Fibroblast of lung (primary cell): ENCODE measurements at places on chromosomes 7 and 10. TPM values are rescaled to one million over a fixed set of nuclear protein-coding genes. Genes with fewer than 3 reads are reported as not detected.
A peak's percentile ranks its signal among the peaks of the same experiment; 100 is the strongest.

IFRD1 gene
- 30.1 and 42.6 TPM in 2 replicates for polyA plus RNA-seq

TMEM178B gene
- polyA plus RNA-seq: 0.02 and 0.14 TPM in 2 replicates

HTR7 gene
- 1.0 and 1.3 TPM in 2 replicates for polyA plus RNA-seq

CDCA7L gene
- 29.1 and 36.5 TPM in 2 replicates for polyA plus RNA-seq

CTTNBP2 gene
- polyA plus RNA-seq: 12.0 and 15.7 TPM in 2 replicates

TAS2R3 gene
- polyA plus RNA-seq: 0.06 TPM in 1 of 2 replicates, not detected in the other

TYW1B gene
- polyA plus RNA-seq: 0.97 and 4.7 TPM in 2 replicates

FRG2B gene
- polyA plus RNA-seq: not detected in 2 replicates

DNA sequence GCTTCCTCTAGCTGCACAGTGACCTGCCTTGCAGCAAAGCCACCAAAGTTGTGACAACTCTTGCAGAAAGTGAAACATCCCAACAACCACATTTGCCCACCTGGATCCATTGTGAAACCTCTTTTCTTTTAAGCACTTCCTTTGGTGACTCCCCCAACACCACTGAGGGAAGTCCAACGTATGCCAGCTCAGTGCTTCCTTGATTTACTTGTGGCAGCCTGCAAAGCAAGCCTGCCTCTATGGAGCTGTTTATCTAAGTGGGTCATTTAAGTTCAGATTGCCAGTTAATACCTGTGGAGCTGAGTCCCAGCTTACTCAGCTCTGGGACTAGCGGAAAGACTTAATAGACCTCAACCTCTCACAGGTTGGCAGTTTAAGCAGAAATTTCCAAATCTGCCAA lies 230.8 kb upstream of the GHITM start:
- no peak for DNase-seq
- H3K27me3 ChIP-seq: no peaks in the 10 kb centered on the region
- H3K4me1 ChIP-seq: no peaks in the 10 kb centered on the region
- no peak overlapping the region for H3K27ac ChIP-seq

GRCh38 chr10:7251696-7252465 lies 159.0 kb downstream of the SFMBT2 start:
- H3K36me3 ChIP-seq: no peaks in the 10 kb centered on the region
- no peak for DNase-seq
- no peaks in the 10 kb centered on the region for H3K27me3 ChIP-seq
- H3K4me3 ChIP-seq: no peak overlapping the region
- H3K27ac ChIP-seq: no peak overlapping the region
- H3K4me1 ChIP-seq: no peaks in the 10 kb centered on the region

DNA sequence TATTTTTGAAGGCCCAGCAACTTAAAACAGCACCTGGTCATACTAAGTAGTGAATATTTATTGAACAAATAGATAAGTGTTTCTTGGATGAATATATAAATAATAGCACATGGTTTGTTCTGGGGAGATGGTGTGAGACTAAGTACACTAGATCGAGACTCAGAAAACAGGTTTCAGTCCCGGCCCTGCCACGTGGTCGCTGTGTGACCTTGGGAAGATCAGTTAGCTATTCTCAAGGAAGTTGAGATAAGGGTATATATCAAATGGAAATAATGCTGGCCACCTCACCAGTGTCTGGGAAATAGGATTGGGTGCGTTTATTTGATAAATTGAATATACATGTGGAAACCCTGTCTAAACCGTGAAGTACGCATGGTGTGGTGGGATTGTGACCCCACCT lies 354.6 kb downstream of the SDK1 start:
- H3K27me3 ChIP-seq: no peaks in the 10 kb centered on the region
- H3K4me1 ChIP-seq: no peaks in the 10 kb centered on the region
- H3K4me3 ChIP-seq: no peak overlapping the region
- H3K36me3 ChIP-seq: no peaks in the 10 kb centered on the region

GRCh38 chr10:124025152-124025551 lies 68.2 kb downstream of the CHST15 start:
- H3K27ac ChIP-seq: no peak overlapping the region
- H3K36me3 ChIP-seq: no peaks in the 10 kb centered on the region
- DNase-seq: peak; percentile 30

- H3K36me3 ChIP-seq: no peaks in the 10 kb centered on the region
- no peaks in the 10 kb centered on the region for H3K4me1 ChIP-seq
- H3K27ac ChIP-seq: no peak overlapping the region
- no peaks in the 10 kb centered on the region for H3K27me3 ChIP-seq
- no peak for DNase-seq
- H3K4me3 ChIP-seq: no peak overlapping the region
Measured at GRCh38 chr10:78436222-78436573, 402.5 kb downstream of the RPS24 start.

GRCh38 chr10:118020365-118020764 lies 26.4 kb downstream of the RAB11FIP2 start:
- no peak overlapping the region for H3K4me3 ChIP-seq
- no peak overlapping the region for H3K27ac ChIP-seq
- no peaks in the 10 kb centered on the region for H3K4me1 ChIP-seq
- no peaks in the 10 kb centered on the region for H3K27me3 ChIP-seq

- no peak overlapping the region for H3K4me3 ChIP-seq
- DNase-seq: no peak
- no peaks in the 10 kb centered on the region for H3K27me3 ChIP-seq
- H3K27ac ChIP-seq: no peak overlapping the region
- no peaks in the 10 kb centered on the region for H3K36me3 ChIP-seq
- H3K4me1 ChIP-seq: no peaks in the 10 kb centered on the region
Measured at GRCh38 chr10:44897049-44897448, 14.1 kb upstream of the TMEM72 start.

- no peaks in the 10 kb centered on the region for H3K36me3 ChIP-seq
- no peaks in the 10 kb centered on the region for H3K4me1 ChIP-seq
- no peak overlapping the region for H3K27ac ChIP-seq
- no peak overlapping the region for H3K4me3 ChIP-seq
- DNase-seq: no peak
- H3K27me3 ChIP-seq: no peaks in the 10 kb centered on the region
Measured at GRCh38 chr7:154419344-154419743, 367.1 kb downstream of the DPP6 start.

DNA sequence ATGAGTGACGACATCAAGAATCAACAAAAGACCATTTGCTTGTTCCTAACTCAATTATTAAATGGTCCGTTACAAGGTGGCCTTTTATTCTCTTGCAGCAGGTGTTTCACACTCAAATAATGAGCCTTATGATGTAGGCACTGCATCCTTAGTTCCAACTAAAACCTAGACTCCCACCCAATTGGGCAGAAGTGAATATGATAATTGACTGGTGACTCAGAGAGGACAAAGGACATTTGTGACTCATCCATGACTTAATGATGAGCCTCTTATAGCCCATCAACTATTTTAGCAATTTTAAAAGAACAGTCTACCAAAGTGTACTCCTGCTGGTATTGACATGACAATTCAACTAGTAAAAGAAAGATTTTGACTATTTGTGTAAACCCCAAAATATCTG lies 1027.8 kb upstream of the PHF14 start:
- no peaks in the 10 kb centered on the region for H3K4me1 ChIP-seq
- peak; percentile 19 for DNase-seq
- H3K4me3 ChIP-seq: no peak overlapping the region
- H3K36me3 ChIP-seq: no peaks in the 10 kb centered on the region
- H3K27ac ChIP-seq: no peak overlapping the region
- H3K27me3 ChIP-seq: no peaks in the 10 kb centered on the region

DNA sequence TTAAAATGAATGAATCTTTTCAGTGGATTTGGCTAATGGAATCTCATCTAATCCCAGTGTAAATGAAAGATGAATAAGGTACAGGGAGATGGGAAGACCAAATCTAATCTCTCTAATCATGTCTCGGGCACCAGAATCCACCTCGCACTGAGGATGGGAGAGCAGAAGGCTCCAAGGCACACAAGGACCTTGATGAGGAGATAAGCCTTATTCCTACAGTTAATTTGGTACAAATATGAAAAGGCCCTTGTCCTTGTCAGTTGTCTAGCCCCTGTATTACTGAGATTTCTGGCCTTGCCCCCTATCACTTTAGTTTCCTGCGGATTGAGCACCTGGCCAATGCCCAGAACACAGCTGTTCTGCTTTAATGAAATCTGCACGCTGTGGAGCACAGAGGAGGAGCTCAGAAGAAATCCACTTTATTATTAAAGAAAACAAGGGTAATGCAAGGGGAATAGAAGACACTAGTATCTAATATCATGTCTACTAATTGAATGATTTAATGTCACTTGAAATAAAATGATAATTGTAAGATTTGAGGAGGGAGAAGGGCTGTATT lies 321.4 kb upstream of the HGF start:
- no peak overlapping the region for H3K27ac ChIP-seq
- H3K4me3 ChIP-seq: no peak overlapping the region
- H3K36me3 ChIP-seq: no peaks in the 10 kb centered on the region
- no peaks in the 10 kb centered on the region for H3K27me3 ChIP-seq

GRCh38 chr7:12727455-12728191 lies 40.2 kb downstream of the ARL4A start:
- no peak overlapping the region for H3K4me3 ChIP-seq
- no peaks in the 10 kb centered on the region for H3K36me3 ChIP-seq
- H3K27me3 ChIP-seq: no peaks in the 10 kb centered on the region
- DNase-seq: no peak
- H3K4me1 ChIP-seq: no peaks in the 10 kb centered on the region

GRCh38 chr7:72925546-72926120 lies 738 bp downstream of the POM121 start:
- peak overlapping the region; percentile 74 for H3K4me3 ChIP-seq
- DNase-seq: peak; percentile 28
- H3K27me3 ChIP-seq: no peaks in the 10 kb centered on the region
- H3K36me3 ChIP-seq: peaks cover 9% of the 10 kb centered on the region
- no peaks in the 10 kb centered on the region for H3K4me1 ChIP-seq

DNA sequence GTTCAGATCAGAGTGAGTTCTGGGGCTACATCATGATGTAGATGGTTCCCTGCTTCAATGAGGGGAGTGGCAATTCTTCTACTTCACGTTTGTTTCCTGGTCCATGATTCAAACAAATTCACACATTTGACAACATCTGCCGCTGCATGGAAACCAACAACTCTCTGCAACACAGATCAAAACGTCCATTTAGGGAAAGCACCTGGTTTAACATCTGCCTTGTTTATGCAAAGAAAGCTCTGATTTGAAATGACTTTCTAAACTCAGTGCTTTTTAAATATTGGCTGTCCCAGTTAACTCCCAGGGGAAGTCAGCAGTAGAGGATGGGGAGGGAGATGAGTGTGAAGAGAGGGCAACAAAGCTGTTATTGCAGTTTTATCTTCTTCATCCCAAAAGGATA lies 93.8 kb downstream of the GAD2 start:
- no peaks in the 10 kb centered on the region for H3K4me1 ChIP-seq
- no peak overlapping the region for H3K4me3 ChIP-seq
- no peak for DNase-seq
- no peaks in the 10 kb centered on the region for H3K36me3 ChIP-seq
- no peaks in the 10 kb centered on the region for H3K27me3 ChIP-seq
- H3K27ac ChIP-seq: no peak overlapping the region

DNA sequence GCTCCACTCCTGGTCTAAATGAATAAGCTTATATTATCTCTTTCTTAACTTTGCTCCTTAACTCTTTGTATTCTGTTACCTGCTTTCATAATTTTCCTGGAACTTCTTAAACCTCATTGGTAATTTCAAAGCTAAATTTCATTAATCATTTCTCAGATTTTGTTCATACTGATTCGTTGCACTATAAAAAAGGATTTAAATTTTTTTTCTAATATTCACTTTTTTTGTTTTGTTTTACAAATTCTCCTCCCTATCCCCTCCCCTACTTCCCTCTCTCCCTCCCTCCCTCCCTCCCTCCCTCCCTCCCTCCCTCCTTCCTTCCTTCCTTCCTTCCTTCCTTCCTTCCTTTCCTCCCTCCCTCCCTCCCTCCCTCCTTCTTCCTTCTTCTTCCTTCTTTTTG lies 14.7 kb downstream of the ST7 start:
- H3K27me3 ChIP-seq: no peaks in the 10 kb centered on the region
- DNase-seq: no peak
- no peak overlapping the region for H3K27ac ChIP-seq
- no peak overlapping the region for H3K4me3 ChIP-seq
- H3K4me1 ChIP-seq: no peaks in the 10 kb centered on the region

DNA sequence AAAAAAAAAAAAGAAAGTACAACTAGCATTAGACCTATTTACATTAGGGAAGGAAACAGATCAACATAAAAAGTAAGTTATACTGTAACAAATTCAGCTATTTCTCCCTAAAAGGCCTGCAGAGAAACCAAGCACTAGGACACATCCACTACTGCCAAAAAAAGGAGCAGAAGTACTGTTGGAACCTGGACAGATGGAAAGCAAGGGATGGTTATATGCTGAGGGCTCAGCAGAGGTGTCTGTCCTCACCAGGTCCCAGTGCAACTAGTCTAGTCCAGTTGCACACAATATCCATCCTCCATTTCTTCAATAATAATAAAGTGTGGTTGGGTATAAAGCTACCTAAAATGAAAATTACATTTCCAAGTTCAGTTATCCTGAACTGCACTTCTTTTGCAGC lies 103.2 kb upstream of the IFRD1 start:
- H3K4me1 ChIP-seq: no peaks in the 10 kb centered on the region
- no peaks in the 10 kb centered on the region for H3K27me3 ChIP-seq
- H3K4me3 ChIP-seq: no peak overlapping the region
- no peaks in the 10 kb centered on the region for H3K36me3 ChIP-seq
- no peak overlapping the region for H3K27ac ChIP-seq
- no peak for DNase-seq
